Suppressor macrophage treated with lipopolysaccharide for 1 hour (primary cell): ENCODE measurements at places on chromosomes 2 and 18.

DNA sequence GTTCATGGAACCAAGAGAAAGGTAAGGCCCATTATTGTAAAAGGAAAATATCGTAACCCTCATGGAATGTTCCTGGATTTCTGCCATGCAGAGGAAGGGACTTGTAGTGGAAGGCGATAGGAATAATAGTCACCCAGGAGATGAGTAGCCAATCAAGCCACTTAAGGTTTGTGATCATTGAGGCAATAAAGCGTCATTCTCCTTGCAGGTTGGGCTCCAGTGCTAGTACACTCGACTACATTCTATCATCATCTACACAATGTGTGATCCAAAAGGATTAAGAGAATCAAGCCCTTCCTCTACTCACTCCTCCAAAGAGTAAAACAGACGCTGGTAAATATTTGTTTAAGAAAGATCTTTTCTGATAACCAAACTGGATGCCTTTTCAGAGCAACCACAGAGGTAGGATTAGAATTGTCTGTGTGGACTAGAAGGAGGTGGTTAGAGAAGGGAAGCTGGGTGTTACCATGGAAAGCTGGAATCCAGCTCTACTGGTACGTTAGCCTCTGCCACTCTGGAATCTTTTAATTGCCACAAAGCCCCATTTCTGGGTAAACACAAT is 245.7 kb downstream of the IKZF2 start:
- DNase-seq: no peak

- DNase-seq: no peak
Measured at GRCh38 chr2:116511426-116511825, 1303.1 kb upstream of the DDX18 start.

- DNase-seq: no peak
Measured at GRCh38 chr2:47690132-47690531, 92.8 kb upstream of the MSH6 start.

DNA sequence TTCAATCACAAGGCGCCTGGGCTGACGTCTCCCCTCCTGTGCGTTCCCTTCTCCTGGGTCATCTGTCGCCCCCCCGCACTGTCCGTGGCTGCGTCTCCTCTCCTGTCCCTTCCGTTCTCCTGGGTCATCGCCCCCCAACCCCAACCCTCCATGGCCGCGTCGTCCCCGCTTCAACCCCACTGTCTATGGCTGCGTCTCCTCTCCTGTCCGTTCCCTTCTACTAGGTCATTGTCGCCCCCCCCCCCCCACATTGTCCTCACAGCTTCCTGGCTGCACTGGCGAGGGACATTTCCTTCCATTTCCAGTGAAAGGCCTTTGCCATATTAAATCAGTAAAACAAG is 118.9 kb downstream of the TMEM18 start:
- DNase-seq: no peak

DNA sequence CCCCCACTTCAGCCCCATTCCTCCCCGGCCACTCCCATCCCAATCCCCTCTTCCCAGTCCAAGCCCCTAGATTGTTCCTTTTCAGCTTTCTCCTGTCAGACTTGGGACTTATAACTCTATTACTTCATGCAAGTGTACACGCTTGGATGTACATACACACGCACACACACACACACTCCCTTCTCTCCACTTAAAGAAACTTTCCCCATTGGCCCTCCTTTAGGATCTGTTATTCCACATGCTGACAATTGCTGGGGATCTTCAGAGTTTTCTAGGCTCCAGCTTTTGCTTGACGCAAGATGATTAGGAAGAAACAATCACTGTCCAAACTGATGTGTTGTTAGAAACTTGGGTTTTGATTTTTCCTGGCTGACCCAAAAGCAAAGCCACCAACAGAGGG is 75.4 kb downstream of the CDK15 start:
- DNase-seq: no peak
